ENCODE measurements at places on chromosomes 4 and X.

DNA sequence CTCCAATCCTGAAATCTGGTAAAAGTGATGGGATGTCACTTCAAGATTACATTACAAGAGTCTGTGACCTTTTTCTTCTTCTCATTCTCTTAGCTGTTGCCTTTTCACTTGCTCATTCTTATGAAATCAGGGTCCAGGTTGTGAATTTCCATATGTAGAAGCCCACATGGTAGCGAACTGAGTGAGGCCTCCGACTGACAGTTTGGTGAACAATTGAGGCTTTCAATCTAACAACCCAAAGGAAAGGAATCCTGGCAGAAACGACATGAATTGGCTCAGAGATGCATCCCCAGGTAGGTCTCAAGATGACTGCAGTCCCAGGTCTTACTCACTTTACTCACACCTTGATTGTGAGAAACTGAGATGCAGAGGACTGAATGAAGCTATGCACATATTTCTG lies 203.4 kb upstream of the FAT4 start:
- no peak for DNase-seq

DNA sequence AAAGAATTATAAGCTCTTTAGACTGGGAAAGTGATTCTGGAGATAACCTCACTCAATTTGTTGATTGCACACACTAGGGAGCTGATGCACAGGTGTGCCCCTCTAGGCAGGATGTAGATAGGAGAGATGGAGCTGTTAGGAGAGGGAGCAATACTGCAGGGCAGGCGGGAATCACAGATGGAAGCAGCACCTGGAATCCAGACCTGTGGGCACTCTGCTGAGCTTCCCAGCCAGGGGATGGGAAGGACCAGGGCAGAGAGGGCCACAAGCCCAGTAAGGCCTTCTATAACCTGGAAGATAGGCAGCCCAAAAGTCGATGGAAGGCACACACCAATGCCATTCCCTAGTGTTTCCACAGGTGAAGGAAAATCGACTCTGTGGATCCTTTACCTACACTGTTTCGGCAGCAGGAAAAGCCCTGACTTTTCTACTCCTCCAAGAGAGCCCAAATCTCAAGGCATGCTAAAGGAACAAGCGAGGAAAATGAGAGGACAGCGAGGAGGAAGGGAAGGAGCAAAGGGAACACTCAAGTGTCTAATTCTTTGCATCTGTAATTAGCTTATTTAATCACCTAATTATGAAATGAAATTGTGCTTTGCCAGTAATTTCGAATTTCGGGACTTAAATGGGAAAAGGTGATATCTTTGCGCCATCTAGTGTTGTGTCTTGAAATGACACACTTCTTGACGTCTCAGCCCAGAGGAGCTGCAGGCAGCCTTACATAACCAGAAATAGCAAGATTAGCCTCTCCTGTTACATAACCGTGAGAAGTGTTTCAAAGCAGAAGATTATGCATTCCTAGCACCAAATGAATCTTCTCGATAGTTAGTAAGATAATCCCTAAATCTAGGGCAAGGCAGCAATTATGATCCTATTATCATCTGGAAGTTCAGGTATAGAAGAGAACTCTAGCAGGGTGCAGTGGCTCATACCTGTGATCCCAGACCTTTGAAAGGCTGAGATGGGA lies 31.0 kb upstream of the TLR3 start:
- peak; percentile 44 for DNase-seq

- DNase-seq: no peak
These were observed 2.8 kb upstream of the CTBP1 start for GRCh38 chr4:1251773-1252066.

DNA sequence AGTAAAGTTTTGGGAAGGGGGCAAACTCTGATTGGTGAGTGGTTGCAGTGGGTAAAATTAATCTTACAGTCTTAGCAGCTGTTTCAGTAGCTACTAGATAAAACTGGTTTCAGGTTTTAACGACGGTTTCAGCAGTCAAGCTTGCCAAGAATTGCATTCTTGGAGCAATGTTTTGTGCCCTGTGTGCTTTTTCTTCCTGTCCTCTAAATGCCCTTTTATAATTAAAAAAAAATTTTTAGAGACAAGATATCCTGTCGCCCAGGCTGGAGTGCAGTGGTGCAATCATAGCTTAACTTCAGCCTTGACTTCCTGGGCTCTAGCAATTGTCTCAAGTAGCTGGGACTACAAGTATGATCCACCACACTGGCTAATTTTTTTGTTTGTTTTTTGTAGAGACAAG lies 6.3 kb upstream of the PPEF2 start:
- DNase-seq: no peak

DNA sequence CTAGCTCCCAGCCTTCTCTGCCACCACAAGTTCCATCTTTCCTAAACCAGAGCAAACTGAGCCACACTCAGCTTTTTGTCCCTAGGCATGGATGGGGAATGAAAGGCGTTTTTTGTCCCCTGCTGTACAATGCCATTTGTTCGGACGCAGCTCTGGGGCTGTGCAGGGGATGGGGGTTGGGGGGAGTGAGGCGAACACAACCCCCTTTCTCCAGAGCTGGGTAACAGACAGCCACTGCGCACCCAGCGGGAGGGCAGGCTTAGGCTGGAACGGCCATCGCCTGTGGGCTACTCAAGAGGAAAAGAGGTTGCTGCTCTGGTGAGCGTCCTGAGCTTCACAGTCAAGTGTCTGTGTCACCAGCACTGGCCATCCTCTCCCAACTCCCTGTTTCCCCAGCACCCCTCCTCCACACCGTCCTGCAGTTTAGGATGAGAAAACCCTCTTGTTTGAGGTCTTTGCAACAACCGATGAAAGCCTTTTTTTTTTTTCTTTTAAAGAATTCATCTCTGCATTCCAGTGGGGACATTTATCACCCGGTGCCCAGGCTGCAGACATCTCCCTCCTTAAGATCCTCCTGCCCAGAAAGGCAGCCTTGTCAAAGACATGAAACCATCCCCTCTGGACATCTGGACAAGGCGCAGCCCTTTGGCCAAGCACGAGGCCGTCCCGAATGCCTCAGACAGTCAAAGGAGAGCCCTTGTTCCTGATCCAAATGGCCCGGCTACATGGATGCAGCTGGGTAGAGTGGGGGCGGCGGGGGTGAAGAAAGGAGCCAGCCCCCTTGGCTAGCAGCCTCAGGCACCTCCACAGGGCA lies 419.6 kb downstream of the BCOR start:
- no peak for DNase-seq

- no peak for DNase-seq
These were observed 140.3 kb downstream of the NAA11 start for GRCh38 chr4:79185526-79186045.

- DNase-seq: no peak
These were observed 114.5 kb downstream of the SLC10A7 start for GRCh38 chr4:146407257-146407656.

GRCh38 chr4:99117876-99118693 lies 26.0 kb downstream of the ADH4 start:
- no peak for DNase-seq

DNA sequence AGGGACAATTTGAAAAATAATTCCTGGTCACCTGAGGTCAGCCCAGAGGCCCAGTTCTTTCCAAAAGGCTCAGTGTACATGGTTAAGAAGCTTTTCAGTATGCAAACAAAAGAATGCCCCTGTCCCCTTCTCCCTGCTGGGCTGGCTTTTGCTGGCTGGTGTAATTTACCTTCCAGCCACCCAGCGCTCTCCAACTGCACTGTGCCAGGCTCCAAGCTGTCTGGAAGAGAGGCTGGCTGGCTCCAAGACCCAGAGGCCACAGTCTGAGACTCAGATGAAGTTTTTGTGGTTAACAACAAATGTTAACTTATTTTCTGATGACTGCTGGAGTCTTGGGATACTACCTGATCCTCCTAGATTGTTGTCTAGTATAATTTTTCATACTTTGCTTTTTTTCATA lies 11.9 kb upstream of the KIT start:
- no peak for DNase-seq

- DNase-seq: no peak
These were observed 48.3 kb upstream of the TMEM150C start for GRCh38 chr4:82610041-82610440.

GRCh38 chr4:77795326-77795725 lies 23.8 kb downstream of the CNOT6L start:
- no peak for DNase-seq

DNA sequence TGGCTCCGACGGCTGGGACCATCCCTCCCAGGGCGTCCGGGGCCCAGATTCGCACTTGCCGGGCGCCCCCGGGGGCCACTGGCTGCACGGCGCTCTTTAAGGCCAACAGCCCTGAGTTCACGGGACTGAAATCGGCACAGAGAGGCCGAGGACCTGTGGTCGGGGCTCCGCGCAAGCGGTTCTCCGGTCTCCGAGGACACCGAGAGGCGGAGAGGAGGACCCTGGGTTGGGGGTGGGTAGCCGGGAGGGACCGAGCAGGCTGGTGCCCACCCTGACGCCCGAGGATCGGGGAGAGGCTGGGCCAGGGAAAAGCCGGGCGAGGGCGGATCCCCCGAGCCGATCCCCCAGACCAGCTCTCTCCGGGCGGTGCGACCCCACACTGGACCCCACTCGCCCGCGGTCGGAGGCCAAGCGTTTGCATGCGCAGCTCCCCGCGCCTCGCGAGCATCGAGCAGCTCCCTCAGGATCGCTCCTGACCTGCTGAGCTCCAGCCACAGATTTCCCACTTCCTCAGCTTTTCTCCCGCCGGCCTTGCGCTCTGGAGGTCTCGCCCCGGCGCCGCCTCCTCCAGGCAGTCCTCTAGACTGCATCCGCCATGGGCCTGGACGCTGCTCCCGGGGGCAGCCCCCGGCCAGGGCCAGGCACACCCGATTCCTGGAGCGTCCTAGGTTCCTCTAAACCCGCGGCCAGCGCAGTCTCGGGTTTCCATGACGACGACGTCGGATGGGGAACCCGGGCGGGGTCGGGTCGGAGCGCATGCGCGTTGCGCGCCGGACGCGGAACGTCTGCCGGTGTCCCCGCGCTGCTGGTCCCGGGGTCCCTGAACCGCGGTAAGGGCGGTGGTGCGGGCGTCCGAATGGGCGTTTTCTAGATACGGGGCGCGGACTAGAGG lies 17.6 kb upstream of the NAT8L start:
- DNase-seq: peak; percentile 77

- no peak for DNase-seq
These were observed 105.1 kb downstream of the FNIP2 start for GRCh38 chr4:158873795-158874401.

GRCh38 chr4:10013722-10014121 lies 7.6 kb downstream of the SLC2A9 start:
- DNase-seq: peak; percentile 73

DNA sequence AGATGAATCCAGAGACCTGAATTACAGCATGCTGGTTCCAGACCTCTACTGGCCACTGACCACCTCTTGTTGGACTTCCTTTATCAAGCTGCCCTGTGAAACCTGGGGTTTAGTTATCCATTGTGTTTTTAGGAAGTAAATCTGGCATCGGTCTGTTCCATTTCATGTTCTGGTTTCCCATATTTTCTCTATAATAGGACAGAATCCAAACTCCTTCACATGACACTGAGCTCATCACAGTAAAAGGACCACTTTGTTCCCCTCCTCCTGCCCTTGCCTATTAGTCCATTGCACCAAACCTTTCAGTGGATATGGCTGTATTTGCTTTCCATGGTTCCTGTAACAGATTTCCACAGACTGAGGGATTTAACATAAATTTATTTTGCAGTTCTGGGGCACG lies 4.0 kb downstream of the MFAP3L start:
- DNase-seq: no peak

- DNase-seq: no peak
These were observed 173.4 kb downstream of the PAPSS1 start for GRCh38 chr4:107546638-107547037.

- DNase-seq: no peak
These were observed 71.9 kb downstream of the NPNT start for GRCh38 chr4:105967058-105967658.

All from COR-L47 (cell line).